ENCODE measurements at places on chromosomes 6 and 20.

DNA sequence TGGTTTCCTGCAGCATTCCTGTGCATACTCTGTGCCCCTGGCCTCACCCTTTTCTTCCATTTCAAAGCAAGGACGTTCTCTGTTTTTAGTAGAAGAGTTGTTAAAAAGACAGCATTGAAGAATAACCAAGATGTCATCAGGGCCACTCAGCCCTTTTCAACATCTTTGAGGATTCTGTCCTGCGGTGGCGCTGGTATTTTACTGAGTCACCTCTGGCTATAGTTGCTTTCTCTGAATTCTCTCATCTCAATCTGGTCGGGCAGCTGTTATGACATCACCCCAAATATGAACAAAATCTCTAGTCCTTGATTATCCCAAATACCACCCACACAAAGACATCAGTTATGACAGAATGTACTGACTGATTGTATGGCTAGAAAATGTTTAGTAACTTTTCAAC is 204.2 kb downstream of the GRIK2 start:
- no peak for DNase-seq

DNA sequence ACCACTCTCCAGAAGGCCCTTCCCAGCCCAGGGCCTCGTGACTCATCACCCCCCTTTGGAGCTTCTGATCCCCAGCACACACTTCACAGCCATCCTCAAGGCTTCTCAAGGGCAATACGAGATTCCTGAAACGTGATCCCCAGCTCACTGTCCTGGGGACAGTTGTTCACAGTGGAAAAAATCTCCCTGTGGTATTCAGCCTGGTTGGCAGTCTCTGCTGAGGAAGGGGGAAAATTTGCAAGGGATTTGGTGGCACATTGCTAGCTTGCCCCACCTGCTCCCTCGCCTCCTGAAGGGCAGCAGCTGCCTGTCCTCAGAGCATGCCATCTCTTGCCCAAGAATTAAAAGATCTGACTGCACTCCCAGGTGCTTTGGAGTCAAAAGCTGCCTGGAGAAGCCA is 20.7 kb upstream of the PKHD1 start:
- DNase-seq = peak; percentile 66

- DNase-seq = peak; percentile 87
These were observed 69.1 kb downstream of the FOXA2 start for GRCh38 chr20:22515264-22515663.

- DNase-seq = no peak
These were observed 26.0 kb upstream of the ADIG start for GRCh38 chr20:38554986-38555385.

DNA sequence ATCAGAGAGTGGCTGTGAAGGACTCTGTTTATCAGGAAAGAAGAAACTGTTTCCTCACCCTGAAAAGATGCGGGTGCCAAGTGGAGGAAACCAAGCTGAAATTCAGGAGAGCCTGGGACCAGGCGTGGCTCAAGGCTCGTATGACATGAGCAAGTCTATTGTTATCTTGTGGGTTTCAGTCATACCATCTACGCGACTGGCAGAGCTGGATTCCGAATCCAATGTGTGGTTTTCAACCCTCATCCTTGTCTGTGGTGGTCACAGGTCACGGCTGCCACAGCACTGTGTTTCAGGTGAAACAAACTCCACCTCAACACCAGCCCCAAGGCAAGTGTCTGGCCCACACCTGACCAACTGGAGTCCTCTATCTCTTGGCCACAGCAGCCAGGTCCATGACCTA is 9.1 kb downstream of the MC3R start:
- DNase-seq = peak; percentile 89

DNA sequence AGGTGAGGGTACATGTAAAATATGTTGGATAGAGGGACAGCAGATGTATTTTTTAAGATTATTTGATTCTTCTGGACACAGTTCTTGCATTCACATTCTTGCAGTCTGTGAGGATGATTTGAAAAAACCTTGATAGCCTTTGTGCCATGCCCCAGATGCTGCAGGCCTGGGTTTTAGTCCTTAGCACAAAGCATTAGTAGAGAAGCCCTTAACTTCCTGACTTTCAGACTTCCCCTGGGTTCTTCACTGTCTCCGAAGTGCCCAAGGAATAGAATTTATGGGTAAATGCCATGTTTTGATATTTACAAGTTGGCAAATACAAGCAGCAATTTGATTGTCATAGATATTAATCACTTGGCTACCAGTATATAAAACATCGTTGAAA is 67.6 kb upstream of the SUPT3H start:
- DNase-seq = no peak

DNA sequence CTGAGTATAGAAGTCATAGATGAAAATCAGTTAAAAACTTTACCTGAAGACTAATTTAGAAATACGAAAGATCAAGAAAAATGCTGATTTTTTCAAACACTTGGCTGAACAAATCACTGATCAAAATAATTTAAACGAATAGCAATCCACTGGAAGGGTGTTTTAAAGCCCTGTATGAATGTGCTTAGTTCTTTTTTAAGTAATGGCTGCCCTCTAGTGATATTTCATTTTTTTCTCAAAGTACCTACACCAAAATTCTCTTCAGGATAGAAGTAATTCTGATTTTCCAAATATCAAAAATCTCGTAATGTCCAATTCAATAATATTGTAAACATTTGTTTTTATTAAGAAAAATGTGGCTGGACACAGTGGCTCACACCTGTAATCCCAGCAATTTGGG is 32.5 kb downstream of the AKAP7 start:
- DNase-seq = no peak

GRCh38 chr6:111792241-111792640 is 81.0 kb downstream of the FYN start:
- no peak for DNase-seq

DNA sequence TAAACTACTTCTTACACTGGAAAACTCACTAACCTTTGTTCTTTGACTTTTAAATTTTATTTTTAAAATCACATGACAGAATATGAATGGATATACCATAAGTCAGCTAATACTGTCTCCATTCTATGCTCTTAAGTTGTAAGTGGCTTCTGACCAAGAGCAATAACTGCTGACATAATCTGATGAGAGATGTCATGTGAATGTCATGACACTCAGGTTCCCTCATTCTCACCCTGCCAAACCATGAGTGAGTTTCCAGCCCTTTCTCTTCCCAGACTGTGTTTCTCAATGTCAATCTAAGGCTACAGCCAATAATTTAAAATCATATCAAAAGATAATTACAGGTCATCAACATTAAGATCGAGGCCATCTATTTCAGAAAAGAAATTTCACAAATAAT is 39.7 kb downstream of the KIF16B start:
- DNase-seq = no peak
